ENCODE measurements at places on chromosomes 6 and 20.

DNA sequence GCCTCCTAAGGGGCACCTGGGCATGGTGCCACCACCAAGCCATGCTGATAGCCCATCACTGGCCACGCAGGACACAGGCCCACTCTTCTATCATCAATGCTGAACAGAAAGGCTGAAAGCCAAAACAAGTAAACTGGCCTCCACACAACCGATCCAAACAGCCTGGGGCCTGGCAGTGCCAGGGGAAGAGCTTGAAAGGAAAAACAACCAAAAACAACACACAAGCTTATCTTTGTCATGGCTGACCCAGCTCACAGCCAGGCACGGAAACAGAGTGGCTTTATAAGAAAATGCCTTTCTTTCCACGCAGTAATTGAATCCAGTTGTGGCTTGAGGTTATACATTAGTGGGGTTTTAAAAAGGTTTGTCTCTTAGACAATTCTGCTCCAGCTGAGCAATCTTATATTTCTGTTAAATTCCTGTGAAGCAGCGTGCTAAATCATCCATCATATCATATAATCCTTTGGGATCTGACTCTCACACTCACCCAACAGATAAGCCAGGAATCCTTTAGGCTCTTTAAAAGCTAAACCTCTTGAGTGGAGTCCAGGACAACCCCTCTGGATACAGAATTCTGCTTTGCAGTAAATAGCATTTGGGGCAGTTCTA is 65.4 kb upstream of the SLC22A16 start:
- DNase-seq: peak; percentile 77

- DNase-seq: peak; percentile 98
Measured at GRCh38 chr20:4961746-4962145, 39.6 kb downstream of the SLC23A2 start.

GRCh38 chr6:6697620-6698019 is 109.1 kb downstream of the LY86 start:
- DNase-seq: peak; percentile 69

DNA sequence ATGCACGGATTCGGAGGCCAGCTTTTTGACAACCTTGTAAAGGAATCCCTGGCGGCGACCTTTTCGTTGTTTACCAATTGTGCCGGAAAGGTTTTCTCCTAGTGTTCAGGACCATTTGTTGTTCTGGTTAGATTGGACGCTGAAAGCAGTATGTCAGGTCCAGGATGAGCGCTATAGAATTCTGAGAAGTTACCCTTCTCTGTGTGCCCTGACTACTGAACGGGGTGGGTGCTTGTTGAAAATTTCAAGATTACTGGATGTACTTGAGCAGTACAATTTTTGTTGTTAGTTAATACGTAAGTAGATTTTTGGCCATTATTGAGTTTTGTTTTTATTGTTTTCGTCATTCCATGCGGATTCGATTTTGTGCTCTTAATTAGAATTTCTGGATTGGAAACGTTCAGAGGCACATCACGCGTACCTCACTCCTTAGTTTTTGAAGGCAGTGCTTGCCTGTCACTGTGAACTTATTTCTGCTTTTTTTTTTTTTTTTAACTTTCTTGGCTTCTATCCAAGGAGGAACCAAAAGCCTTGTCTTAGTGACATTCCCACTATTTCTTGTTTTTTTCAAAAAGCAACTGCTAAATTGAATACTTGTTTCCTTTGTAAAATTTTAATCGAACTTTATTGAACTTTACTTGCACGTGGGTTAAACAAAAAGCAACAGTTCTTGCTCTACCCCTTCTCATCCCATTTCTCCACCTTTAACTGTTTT is 898 bp downstream of the XRN2 start:
- DNase-seq: no peak

DNA sequence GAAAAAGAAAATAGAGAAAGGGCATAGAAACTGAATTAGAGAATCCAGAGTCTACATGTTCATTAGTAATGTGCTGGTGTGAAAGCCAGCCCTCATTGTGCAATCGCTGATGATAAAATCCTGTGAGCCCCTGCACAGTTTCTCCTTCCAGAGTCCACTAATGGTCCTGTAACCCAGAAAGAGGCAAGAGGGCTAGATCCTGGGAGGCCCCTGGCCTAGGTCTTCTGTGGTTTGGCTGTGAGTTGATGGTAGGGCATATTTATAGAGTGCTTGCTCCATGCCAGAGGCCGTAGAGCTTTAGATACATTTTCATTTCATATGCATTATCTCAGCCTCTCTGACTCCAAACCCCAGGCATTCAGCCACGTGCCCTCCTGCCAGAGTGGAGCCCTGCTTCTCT is 94.9 kb upstream of the MTHFD1L start:
- DNase-seq: peak; percentile 47

GRCh38 chr6:25875926-25876602 is 2.0 kb upstream of the SLC17A3 start:
- peak; percentile 16 for DNase-seq

- DNase-seq: no peak
Measured at GRCh38 chr20:48604426-48604825, 223.4 kb downstream of the PREX1 start.

DNA sequence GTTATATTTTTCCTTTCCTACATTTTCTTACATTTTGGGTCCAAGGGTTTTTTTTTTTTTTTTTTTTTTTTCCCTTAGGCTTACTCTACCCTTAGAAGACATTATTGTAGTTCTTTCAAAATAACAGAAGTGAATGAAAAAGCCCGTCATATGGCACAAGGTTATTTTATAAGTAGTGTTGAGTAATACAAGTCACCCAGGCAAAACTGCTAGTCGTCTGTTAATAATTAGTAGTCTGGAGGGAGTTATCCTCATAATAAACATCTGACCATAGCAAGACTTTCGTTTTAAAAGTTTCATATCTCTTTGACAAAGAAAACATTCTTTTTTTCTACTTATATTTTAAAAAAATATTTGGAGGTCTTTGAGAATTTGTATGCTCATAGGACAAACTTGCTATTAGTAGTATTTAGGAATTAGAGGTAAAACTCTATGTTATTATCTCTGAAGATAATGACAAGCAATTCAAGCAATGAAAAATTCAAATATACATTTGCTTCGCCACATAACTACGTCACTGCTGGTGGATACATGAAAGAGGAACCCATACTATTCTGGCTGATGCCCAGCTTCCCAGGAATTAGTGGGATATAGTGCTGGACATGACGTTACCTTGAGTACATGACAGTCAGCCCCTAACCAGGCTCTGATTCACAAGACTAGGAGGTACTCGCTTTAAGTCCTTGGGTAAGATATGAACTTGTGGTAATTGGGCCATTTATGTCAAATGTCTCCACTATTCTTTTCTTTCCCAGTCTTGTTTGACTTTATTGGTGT is 532.8 kb downstream of the GRIK2 start:
- DNase-seq: no peak

DNA sequence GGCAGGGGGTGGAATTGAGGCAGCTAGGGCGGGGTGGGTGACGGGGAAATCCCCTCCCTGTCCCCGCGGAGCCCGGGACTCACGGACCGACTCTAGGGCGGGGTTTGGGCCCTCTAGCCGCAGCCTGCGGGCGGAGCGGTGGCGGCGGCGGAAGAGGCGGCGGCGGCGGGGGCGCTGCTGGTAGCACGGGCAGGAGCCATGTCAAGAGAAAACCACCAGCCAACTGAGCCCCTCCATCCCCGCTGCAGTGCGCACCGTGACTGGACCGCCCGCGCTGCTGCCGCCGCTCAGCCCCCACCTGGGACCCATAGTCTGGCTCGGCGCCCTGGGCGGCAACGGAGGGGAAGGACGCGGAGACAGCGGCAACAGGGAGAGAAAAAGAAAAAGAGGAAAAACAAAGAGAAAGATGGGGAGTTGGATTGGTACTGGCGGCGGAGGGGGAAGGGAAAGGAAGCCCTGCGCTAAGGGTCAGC is 1.2 kb upstream of the C6orf62 start:
- DNase-seq: no peak

- peak; percentile 90 for DNase-seq
Measured at GRCh38 chr6:168132531-168133167, 53.6 kb upstream of the FRMD1 start.

DNA sequence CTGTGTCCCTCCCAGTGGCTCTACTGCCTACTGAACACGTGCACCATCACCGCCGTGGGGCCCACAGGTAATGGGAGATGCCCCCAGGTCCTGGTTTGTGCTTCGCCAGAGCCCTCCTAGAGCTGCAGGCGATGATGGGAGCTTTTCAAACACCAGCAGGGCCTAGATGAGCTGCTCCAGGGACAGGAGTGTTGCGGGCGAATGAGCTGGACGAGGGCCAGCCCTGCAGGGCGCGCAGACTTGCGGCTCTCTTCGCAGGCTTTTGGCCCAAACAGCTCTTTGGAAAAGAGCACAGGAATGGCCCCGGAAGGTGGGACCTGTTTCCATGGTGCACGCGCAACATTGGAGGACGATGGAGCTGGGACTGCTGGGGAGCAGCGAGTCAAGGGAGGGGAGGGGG is 409.3 kb upstream of the SULF2 start:
- no peak for DNase-seq

GRCh38 chr6:16871047-16871446 is 109.8 kb upstream of the ATXN1 start:
- no peak for DNase-seq

GRCh38 chr6:13282393-13283069 is 45.8 kb downstream of the TBC1D7 start:
- no peak for DNase-seq

DNA sequence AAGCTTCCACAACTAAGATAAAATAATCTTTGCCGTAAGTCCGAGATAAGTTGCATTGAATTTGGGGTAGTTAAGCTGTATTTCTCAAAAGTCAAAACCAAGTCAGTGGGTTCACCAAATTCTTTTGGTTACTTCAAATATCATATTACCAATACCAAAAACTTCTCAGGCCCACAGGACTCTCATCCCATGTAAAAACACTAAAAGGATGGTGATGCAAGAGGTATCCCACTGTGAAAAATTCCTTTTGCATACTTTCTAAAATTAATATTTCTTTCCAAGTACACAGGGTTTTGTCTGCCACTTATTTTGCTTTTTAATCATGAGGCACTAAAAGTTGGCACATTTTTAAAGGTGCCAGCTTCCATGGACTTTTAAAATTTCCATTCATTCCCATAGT is 151.3 kb downstream of the GJA10 start:
- DNase-seq: no peak

GRCh38 chr20:41499064-41499463 is 119.1 kb downstream of the CHD6 start:
- no peak for DNase-seq

- peak; percentile 36 for DNase-seq
Measured at GRCh38 chr6:29602564-29603361, 17.8 kb downstream of the OR2H2 start.

GRCh38 chr6:168507730-168508129 is 66.7 kb downstream of the SMOC2 start:
- DNase-seq: no peak

GRCh38 chr6:34349211-34349610 is 43.3 kb downstream of the NUDT3 start:
- DNase-seq: peak; percentile 83

All from amniotic epithelial cell (primary cell).